ENCODE measurements at places on chromosomes 3 and 15.

- DNase-seq: no peak
These were observed 7.4 kb upstream of the TGM5 start for GRCh38 chr15:43274136-43274535.

GRCh38 chr3:139325551-139325950 is 18.3 kb upstream of the MRPS22 start:
- DNase-seq: no peak

- no peak for DNase-seq
These were observed 41.7 kb downstream of the TCF12 start for GRCh38 chr15:56960116-56960515.

GRCh38 chr3:146817704-146818103 is 212.6 kb upstream of the PLSCR5 start:
- DNase-seq: no peak
